IMR-90 (cell line): ENCODE measurements at places on chromosomes 1 and 21. TPM values are rescaled to one million over a fixed set of nuclear protein-coding genes. Genes with fewer than 3 reads are reported as not detected.

The SLC30A10 gene
- not detected in 2 replicates for total RNA-seq

The NBPF6 gene
- total RNA-seq, result not detected in 2 replicates

The COL6A1 gene
- 173 and 186 TPM in 2 replicates for total RNA-seq

DNA sequence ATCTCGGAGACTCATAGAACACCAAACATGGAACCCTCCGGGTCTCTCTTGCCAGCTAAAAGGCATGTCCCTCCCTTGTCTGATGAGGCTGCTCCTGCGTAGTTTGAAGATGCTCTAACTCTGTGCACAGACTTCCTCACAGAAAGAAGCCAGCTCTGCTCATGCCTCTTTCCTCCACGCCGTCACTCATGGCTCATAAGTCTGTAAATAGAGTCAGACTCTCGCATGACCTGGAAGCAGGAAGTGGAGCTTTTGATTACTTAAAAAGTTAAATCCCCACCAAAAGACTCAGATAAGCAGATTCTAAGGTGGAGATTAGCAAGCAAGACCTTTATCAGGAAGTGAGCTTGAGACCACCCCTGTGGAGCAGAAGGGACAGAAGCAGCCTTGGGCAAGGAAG lies 171.6 kb downstream of the TRIM33 start:
- no peak overlapping the region for H3K4me3 ChIP-seq
- no peaks in the 10 kb centered on the region for H3K36me3 ChIP-seq
- no peak for DNase-seq
- no peaks in the 10 kb centered on the region; the same call in none of the 2 replicates for H3K27me3 ChIP-seq

GRCh38 chr21:40846103-40846502 lies 855 bp downstream of the DSCAM start:
- no peaks in the 10 kb centered on the region for H3K27me3 ChIP-seq
- no peak for DNase-seq
- H3K27ac ChIP-seq, result no peak overlapping the region
- no peak overlapping the region for H3K4me3 ChIP-seq
